ENCODE measurements at places on chromosomes 2 and 18.

GRCh38 chr18:77135339-77136075 is 2.9 kb upstream of the MBP start:
- no peak for DNase-seq
- no peak overlapping the region for H3K27ac ChIP-seq
- no peaks in the 10 kb centered on the region for H3K36me3 ChIP-seq

GRCh38 chr2:175606010-175606841 is 395.8 kb downstream of the LNPK start:
- H3K27ac ChIP-seq, result no peak overlapping the region
- DNase-seq, result no peak
- H3K27me3 ChIP-seq, result no peaks in the 10 kb centered on the region
- H3K4me3 ChIP-seq, result no peak overlapping the region
- no peaks in the 10 kb centered on the region for H3K4me1 ChIP-seq

DNA sequence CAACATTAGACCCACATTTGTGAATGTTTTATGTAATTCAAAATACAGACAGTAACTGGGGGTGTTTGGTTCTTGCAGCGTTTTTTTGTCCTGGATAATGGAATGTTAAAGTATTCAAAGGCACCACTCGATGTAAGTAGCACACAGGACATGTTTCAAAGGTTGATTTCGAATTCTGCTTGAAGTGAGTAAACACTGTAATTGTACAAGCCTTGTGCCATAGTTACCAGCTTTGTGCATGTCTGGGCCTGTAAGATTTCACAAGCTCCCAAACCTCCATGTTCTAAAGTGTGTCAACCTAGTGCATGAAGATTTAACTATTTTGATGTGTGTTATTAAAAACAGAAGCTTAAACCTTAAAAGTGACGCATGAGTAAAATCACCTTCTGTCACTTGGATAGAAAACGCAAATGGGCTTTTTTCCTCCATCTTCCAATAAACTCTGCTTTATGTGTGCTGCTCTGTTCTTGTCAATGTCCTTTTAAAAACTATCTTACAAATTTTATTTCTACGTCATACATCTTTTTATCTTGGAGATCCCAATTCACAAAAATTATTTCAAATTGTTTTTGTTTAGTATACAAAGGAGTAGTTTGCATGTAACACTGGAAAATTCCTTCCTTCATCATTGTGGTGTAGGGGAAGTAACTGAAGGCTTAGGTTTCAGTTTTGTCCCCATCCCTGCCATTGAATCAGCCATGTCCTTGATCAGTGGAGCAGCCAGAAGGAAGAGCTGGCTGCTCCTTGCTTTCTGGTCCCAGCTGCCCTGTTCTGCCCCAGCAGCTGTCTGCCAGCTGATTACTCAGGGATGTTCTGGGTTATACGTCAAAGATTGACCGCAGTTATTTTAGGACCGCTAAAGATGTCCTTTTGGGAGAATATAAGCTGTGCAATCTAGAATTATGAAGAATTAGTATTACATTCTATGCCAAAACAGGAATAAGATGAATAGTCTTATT is 119.2 kb downstream of the PRKRA start:
- no peaks in the 10 kb centered on the region for H3K4me1 ChIP-seq
- no peak overlapping the region for H3K4me3 ChIP-seq
- H3K27me3 ChIP-seq, result no peaks in the 10 kb centered on the region
- H3K36me3 ChIP-seq, result no peaks in the 10 kb centered on the region
- no peak for DNase-seq
- no peak overlapping the region for H3K27ac ChIP-seq

DNA sequence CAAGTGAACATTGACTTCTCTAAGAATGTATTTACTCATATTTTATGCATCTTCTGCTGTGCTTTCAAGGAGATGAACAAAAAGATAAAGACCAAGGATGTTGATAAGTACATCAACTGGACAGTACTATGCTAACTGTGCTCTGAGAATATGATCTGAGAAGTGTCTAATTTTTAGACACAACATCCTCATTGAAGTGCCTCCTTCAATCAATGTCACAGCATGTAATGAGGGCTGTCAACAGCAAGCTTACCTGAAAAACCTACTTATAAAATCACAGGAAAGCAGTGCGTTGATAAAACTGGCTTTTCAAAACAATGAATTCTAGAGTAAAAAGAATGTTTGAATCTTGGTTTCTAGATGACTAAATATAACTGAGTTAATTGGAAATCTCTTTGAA is 452.9 kb upstream of the DSEL start:
- no peak for DNase-seq
- H3K36me3 ChIP-seq, result no peaks in the 10 kb centered on the region
- no peaks in the 10 kb centered on the region for H3K27me3 ChIP-seq
- no peaks in the 10 kb centered on the region for H3K4me1 ChIP-seq
- H3K4me3 ChIP-seq, result no peak overlapping the region

- no peaks in the 10 kb centered on the region for H3K4me1 ChIP-seq
- no peak for DNase-seq
- no peaks in the 10 kb centered on the region for H3K27me3 ChIP-seq
- H3K4me3 ChIP-seq, result no peak overlapping the region
- peaks cover 6% of the 10 kb centered on the region for H3K36me3 ChIP-seq
Measured at GRCh38 chr2:230202430-230203109, 17.2 kb downstream of the SP110 start.

- DNase-seq, result no peak
- H3K4me3 ChIP-seq, result no peak overlapping the region
- no peaks in the 10 kb centered on the region for H3K27me3 ChIP-seq
- H3K36me3 ChIP-seq, result no peaks in the 10 kb centered on the region
- peak overlapping the region; percentile 63 for H3K27ac ChIP-seq
Measured at GRCh38 chr2:100767810-100768806, 51.8 kb upstream of the NPAS2 start.
